ENCODE measurements at places on chromosomes 7 and 10.

GRCh38 chr10:129466703-129467358 lies at the start of gene MGMT:
Gene MGMT (plus strand): TSS chr10:129467241.
- peak; percentile 36 for DNase-seq

- DNase-seq, result no peak
Observed at GRCh38 chr7:14931511-14932215, 29.1 kb upstream of the DGKB start.

DNA sequence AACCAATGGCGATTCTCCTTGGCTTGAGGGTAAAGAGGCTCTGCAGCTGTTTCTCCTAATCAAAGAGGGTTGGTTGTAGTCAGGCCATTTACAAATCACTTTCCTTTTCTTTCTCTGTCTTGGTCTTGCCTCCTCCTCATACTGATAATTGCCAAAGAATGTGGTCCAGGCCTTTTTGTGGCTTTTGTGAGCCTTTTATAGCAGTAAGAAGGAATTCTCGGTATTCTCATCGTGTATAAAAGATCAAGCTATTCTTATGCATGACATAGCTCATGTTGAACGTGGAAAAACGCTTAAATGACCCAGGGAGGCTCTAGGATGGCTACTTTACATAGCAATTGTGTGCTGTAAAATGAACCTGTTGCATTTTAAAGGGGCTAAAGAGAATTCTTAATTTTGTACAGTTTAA lies 62.6 kb downstream of the RBM20 start:
- DNase-seq, result peak; percentile 89

- DNase-seq, result no peak
Observed at GRCh38 chr10:98414578-98414931, 427 bp downstream of the PYROXD2 start.

GRCh38 chr10:119908166-119908565 lies 15.6 kb downstream of the SEC23IP start:
- DNase-seq, result no peak

GRCh38 chr10:94676496-94676895 lies 7.0 kb upstream of the CYP2C18 start:
- DNase-seq, result no peak

DNA sequence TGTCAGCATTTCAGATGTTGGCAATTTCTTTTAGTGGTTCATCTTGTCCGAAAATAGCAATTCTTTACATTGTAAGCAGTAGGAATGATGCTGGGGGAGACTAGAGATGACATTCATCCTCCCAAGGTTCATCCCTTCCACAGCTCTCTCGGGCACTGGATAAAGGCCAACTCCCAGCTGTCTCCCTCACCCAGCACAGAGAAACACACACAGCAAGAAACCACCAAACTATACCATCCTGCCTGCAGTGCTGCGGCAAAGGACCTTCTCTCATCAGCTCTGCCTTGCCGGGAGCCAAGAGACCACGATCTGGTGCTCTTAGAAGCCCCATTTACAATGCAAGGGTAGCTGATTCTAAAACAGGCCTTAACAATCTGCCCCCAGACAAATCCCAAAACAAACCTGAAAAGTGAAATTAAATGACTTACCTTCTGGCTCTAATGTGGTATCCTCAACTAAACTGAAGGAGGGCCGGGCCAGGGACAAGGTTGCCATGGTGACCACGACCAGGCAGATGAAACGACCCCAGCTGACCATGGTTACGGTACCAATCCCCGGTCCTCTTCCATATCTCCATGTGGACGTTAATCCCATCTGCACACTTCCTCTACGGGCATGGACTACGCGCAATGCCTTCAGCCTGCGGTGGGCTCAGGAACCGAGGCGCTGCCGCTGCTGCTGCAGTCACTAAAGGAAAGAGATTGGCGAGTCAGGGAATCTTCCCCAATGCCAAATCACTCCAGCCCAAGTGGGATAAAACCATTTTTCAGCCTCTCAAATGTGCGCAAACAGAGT lies 4.8 kb downstream of the FGFR2 start:
- no peak for DNase-seq

- peak; percentile 85 for DNase-seq
Observed at GRCh38 chr10:91590142-91590903, 42.5 kb downstream of the PPP1R3C start.

DNA sequence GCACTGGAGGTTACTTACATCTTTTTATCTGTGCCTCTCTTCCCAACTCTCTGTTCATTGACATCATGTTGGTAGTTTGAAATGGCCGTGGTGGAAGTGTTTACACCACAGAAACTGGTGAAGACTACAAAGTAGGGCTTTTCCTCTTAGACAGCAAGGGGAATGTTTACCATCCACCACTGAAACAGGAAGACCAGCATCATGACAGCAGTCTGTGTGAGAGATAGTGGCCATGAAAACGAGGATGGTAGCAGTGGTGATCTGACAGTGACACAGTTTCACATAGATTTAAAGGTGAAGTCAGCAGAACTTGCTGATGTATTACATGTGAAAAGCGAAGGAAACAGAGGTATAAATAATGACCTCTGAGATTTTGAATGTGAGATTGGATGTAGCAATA lies 115.7 kb downstream of the CCDC71L start:
- DNase-seq, result no peak
